ENCODE measurements at places on chromosomes 2 and 18.

DNA sequence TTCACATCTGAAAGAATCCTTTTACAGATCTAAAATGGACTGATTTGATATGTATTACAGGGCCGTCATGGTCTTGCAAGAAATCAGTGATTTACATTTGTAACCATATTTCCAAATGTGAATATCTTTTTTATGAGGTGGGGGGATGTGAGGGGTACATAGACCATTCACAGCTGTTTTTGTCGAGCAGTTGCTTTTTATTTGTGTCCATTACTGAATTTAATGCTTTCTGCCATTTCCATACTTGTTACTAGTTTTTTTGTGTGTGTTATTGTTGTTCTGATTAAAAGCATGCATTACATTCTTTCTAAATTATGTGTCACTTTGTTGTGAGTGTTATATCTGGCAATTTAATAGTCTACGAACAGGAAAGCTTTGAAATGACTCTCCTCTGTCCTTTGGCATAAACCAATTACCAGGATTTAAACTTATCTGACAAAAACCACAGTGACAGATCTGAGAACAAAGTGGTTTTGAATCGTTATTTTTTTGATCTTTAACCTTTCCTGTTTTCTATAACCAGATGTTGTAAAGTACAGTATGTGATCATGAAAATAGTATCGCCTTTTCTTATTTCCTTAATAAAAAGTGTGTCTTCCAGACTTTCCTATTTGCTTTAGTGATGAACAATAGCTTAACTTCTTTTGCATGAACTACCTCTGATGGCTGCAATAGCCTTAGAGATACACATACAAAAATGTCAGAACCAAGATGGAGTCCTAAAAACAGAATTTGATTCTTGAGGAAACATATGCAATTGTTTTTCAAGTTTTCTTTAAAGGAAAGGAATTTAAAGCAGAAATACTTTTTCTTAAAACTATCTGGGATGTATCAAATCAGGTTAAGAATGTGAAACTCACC lies 354.2 kb upstream of the ACVR2A start:
- DNase-seq = no peak

DNA sequence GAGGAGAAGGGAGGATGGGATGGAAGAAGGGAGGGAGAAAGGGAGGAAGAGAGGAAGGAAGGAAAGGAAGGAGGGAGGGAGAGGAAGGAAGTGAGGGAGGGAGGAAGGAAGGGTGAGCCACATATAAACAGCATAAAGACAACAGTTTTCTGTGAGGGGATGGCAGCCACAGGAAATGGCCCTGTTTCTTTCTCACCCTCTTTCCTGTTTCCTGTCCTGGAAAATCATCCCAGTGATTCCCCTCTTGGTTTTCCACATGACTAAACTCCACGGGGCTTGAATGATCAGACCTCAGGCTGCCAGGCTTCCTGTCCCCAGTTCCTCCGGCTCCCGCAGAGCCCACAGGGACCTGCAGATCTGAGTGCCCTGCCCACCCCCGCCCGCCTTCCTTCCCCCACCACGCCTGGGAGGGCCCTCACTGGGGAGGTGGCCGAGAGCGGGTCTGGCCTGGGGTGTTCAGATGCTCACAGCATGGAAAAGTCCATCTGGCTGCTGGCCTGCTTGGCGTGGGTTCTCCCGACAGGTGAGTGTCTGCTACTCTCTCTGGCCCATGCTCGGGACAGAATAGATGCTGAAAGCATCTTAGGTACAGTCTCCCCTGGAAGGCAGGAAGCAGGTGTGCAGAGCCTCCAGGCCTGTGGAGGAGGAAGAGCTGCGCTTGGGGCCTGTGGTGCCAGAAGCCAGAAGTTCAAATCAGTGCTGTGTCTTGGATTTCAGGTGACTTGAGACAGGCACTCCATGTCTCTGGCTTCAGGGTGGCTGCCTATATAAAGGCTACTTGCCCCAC lies at the start of gene SIGLEC15:
Gene SIGLEC15, plus strand, starts transcription at position 418 of the 787 bp plus-strand sequence. Its CDS starts 54 bp downstream, at position 472.
- no peak for DNase-seq

DNA sequence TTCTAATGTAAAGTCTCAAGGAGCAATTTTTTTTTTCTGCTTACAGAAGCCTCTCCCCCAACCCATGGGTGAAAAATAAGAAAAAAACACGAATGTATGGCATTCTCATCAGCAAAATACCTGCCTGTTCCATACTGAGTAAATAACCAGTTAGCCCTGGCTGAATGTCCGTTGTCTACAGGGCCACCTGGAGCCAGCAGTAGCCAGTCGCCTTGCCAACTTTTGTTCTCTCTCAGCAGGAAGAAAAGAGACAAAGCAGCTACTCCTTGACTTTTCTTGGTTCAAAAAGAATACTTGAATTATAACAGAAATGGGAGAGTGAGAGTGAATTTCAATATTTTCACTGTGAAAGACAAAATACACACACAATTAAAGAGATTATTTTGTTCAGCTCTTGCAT lies 532.9 kb upstream of the CRIM1 start:
- no peak for DNase-seq

DNA sequence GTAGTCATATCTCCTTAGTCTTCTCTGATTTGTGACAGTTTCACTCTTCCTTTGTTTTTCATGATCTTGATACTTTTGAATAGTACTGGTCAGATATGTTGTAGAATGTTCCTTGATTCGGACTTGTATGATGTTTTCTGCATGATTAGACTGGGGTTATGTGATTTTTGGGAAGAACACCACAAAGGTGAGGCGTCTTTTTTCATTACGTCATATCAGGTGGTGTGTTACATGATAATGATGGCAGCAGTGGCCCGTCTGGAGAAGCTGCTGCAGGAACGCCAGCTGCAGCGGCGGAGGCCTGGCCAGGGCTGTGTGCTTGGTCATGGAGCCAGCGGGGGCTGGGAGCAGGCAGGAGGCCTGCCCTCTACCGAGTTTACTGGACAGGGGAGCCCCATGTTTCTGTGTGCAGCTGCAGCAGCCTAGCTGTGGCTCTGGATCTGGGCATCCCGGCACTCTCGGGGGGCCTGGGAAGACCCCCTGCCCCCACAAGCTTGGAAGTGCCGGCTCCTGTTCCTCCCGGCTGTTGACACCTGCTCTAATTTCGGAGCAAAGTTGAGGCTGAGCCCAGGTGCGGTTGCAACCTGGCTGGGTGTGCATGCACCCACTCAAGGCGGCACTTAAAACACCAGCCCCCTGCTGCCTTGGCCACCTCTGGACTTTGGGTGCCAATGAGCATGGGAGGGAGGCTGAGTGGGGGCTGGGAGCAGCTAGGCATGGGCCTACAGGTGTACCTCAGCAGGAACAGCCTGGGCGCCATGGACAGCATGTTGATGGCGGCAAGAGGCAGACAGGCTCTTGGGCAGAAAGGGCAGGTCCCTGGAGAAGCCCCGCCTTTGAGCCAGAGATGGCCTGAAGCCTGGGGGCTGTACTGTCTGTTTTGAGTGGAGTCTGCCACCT lies 26.1 kb downstream of the SLC4A10 start:
- DNase-seq = no peak

- no peak for DNase-seq
These were observed 84.2 kb downstream of the TEX51 start for GRCh38 chr2:126982935-126983334.

- no peak for DNase-seq
These were observed 278.7 kb downstream of the BCL2 start for GRCh38 chr18:63040788-63041410.

DNA sequence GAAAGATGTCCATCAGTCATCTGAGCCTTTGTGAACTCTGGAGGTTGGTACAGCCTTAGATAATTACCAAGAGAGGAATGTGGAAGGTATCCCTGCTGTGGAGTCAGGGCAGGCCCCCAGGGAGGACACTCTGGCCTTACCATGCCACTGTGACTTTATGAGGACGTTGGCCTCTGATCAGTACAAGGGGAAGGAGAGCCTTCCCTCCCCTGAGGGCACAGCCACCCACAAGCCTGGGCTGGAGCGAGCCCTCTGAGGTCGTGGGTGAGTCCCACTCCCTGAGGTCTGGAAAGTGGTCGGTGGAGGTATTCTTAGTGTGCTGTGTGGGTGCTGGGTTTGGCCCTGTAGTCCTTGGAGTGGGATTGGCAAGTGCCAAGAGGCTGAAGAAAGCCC lies 91.6 kb downstream of the STPG4 start:
- no peak for DNase-seq

DNA sequence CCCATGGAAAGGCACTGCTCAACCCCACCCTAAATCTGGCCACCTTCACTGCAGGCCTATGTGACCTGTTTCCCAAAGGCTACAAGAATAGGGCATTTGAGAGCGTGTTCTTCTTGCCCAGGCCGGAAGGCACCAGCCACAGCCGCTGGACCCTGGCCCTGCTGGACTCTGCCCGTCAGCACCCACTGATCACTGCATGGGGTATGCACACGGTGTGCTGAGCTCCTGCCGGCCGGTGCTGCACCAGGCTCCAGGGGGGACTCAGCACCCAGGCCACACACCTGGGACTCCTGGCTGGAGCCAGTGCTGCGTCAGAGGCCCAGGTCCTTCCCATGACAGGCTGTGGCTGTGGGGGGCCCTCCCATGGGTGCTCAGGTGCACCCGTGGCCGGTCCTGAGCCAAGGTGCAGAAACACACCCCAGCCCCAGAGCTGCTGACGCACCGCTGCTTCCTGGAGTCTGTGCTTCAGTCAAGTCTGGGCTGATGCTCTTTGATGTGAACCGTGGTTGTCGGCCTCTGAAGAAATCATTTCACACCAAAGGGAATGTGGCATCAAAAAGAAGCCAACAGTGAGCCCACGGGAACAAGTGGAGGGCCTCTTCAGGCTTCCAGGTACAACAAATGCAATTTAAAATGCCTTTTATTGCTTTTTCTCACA lies 6.5 kb downstream of the KCNG2 start:
- DNase-seq = no peak

DNA sequence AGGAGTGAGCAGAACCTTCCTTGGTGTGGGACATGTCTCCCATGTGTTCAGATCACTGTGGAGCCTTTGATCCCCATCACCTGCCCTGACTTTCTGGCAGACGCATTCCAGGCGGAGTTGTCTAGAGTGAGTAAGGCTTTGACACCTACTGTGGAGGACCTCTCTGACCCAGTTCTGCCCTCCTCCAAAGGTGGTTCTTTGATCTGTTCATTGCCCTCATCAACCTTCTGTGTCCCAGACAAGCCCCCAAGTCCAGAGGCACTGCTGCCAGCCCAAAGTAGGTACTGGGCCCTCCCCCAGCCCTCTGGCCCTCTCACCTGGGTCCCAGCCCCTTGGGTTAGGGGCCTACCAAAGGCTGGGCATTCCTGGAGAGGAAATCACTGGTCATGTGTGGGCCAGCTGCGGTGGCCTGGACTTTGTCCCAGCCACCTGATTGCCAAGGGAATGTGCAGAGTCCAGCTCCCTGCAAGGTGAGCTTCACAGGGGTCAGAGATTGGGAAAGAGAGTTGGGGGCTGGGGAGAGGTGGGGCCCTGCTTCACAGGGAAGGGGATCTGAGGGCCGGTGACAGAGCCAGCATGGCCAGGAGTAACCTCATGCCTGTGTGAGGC lies 12.1 kb upstream of the FAHD2A start:
- DNase-seq = no peak

DNA sequence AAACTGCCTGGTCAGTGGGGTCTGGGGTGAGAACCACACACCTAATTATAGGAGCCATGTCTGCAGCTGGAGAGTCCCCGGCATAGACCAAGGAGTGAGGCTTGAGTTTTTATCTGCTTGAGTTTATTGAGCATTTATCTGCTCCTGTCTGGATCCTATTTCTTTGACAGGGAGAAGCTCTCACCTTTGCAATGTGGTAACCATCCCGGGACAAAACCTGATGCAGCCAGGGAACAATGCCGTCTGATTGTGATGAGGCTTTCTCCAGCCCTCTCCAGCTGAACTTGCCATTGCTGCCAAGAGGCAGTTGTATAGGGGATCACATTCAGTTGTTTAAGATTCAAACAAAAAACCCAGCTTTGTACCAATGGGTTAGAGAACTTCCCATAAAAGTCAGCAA lies 324.4 kb downstream of the TSN start:
- DNase-seq = no peak

DNA sequence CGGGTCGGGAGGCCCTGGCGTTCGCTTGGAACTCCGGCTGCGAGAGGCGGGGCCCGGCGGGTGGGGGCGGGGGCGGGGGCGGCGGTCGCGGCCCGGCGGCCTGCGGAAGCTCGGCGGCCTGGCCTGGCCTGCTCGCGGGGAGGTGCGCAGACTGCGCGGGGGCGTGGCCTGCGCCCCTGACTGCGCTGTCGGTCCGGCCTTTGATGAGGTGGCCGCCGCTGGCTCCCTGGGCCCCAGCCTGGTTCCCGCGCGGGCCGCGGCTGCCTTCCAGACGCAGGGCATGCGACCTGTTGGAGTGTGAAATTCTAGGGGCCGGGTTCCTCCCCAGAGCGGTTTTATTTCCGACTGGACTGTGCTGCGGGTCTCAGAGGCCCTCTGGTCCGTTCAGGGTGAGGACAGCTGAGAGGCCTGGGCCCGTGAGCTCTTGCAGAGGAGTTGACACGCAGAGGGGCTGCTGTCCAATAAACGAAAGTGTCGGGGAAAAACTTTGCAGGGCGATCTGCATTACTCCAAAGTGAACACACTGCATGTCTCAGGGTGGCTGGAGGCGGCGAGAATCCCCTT lies 629 bp downstream of the NRBP1 start:
- peak; percentile 43 for DNase-seq

DNA sequence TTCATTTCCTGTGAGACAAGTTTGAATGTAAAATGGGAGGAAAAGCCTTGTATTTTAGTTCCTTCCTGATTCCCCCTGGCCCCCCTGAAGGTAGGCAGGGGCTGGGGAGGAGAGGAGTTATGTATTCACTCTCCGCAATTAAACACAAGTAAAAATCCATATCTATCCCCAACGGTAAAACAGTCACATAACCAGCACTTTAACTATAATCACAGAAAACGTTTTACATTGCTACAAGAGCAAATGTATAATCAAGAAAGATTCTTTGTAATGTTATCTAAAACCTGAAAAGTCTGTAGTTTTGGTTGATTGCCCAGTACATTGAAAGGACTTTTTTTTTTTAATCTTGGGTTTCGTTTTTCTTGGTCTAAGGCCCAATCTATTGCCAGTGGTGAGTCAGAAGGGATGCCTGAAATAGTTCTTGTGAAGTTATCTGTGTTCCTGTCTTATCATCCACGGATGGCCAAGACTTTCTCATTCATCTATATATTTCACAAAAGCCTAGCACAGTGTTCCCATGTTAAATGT lies 34.5 kb upstream of the CCNYL1 start:
- no peak for DNase-seq

GRCh38 chr2:160253440-160254188 lies 53.5 kb upstream of the ITGB6 start:
- DNase-seq = no peak

- DNase-seq = no peak
These were observed 33.8 kb downstream of the PCARE start for GRCh38 chr2:29040552-29040951.

DNA sequence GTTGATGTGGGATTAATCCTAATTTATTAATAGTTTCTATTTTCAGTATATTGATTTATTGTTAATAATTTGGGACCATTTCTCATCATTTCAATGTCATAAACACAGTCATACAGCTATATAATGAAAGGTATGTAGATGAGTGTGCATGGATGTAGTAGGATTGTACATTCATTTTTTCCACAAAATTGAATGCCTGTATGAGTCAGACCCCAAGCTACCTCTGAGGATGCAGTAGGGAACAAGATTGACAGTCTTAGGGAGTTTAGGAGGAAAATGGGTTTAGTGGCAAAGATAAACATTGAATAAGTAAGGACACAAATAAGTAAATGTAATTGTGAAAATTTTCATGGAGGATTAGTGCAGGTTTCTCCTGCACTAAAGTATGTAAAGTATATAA lies 14.1 kb upstream of the TMEFF2 start:
- DNase-seq = no peak

Data from DMS 273 treated with DMSO at 0.1 percent for 48 hours (cell line).